ENCODE measurements at places on chromosomes 1 and 21.

GRCh38 chr1:98651116-98651632, 10.3 kb upstream of the SNX7 start:
- H3K36me3 ChIP-seq: no peaks in the 10 kb centered on the region
- no peak overlapping the region for H3K27ac ChIP-seq
- no peak overlapping the region for H3K4me3 ChIP-seq
- no peaks in the 10 kb centered on the region for H3K4me1 ChIP-seq
- H3K27me3 ChIP-seq: no peaks in the 10 kb centered on the region

DNA sequence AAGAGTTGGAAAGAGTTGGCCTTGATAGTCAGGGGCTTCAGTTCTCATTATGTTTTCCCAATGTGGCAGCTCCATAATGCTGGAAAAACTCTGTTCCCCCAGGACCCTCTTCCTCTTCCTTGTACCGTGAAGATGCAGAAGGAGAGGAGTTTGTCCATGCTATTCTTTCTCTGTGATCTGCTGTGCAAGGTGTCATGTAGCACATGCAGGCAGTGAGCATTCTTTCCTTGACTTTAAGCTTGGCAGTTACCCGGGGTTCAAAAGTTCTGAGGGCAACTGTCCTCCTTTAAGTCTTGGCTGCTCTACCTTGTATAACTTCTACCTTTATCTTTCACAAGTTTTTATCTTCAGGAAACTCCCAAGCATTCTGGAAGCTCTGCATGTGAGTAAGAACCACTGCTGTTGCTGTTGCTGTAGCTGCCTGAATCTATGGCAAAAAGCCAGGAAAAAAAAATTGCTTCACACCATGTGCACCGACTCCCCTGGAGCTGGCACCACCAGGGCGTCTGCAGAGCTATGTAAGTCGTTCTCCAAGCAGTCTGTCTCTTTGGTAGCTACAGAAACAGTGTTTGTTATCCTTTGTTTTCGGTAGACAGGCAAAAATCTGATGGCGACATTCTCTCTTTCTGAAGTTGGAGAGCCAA, 42.7 kb upstream of the SLC16A1 start:
- H3K4me1 ChIP-seq: peaks cover 56% of the 10 kb centered on the region
- H3K4me3 ChIP-seq: no peak overlapping the region
- no peaks in the 10 kb centered on the region for H3K36me3 ChIP-seq
- peak; percentile 48 for DNase-seq

- peaks cover 3% of the 10 kb centered on the region for H3K4me1 ChIP-seq
- H3K27ac ChIP-seq: no peak overlapping the region
- H3K36me3 ChIP-seq: no peaks in the 10 kb centered on the region
- H3K4me3 ChIP-seq: no peak overlapping the region
These were observed 6.6 kb upstream of the SIM2 start for GRCh38 chr21:36692114-36692834.

DNA sequence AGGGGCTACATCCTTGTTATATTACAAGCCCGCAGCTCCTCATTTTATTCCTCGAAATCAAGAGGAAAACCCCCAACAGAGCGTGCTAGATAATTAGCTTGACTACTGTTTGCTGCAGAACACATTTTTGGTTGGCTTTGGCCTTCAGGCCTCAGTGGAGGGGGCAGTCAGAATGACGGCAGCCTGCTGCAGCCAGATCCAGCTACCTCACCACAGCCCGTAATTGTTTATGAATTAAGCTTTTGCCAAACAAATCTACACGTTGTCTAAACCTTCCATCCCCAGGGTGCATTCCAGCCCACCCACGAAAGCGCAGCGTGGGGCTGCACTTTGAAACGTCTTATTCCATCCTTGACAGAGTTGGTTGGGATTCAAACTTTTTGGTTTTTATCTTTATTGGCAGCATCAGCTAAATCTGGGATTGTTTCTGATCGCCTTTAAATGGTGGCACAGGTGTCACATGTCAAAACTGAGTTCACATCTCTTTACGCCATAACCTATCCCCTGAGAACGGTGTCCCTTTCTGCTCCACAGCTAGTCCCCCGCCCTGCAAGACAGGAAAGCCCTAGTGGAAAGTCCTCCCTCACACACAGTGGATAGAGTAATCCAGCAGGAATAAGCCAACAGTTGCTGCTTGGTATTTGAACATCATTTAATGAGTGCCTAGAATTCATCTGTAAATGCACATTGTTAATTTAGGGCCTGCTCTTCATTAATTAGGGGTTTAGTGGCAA, 195.5 kb downstream of the LMO4 start:
- no peak for DNase-seq
- H3K36me3 ChIP-seq: no peaks in the 10 kb centered on the region
- no peak overlapping the region for H3K4me3 ChIP-seq
- H3K4me1 ChIP-seq: peaks cover 29% of the 10 kb centered on the region
- no peaks in the 10 kb centered on the region for H3K27me3 ChIP-seq

GRCh38 chr1:167298325-167298724, 77.6 kb downstream of the POU2F1 start:
- H3K27ac ChIP-seq: no peak overlapping the region
- no peaks in the 10 kb centered on the region for H3K27me3 ChIP-seq

- no peaks in the 10 kb centered on the region for H3K27me3 ChIP-seq
- H3K4me3 ChIP-seq: no peak within 1 kb of the TSS
These were observed at the start of gene CAPN8 for GRCh38 chr1:223665592-223666312. Gene CAPN8 (minus strand): TSS chr1:223665701. CDS start chr1:223665646, 55 bp downstream.

GRCh38 chr1:203295796-203296195, 9.5 kb upstream of the BTG2 start:
- H3K4me1 ChIP-seq: peaks cover 8% of the 10 kb centered on the region
- no peak overlapping the region for H3K4me3 ChIP-seq
- no peaks in the 10 kb centered on the region for H3K27me3 ChIP-seq
- no peak overlapping the region for H3K27ac ChIP-seq
- no peak for DNase-seq

- DNase-seq: no peak
- H3K4me3 ChIP-seq: no peak overlapping the region
- no peaks in the 10 kb centered on the region for H3K4me1 ChIP-seq
These were observed 25.0 kb downstream of the LHX8 start for GRCh38 chr1:75159154-75159553.

- H3K27me3 ChIP-seq: no peaks in the 10 kb centered on the region
- H3K27ac ChIP-seq: no peak overlapping the region
- H3K36me3 ChIP-seq: peaks cover 10% of the 10 kb centered on the region
- no peak for DNase-seq
- no peak overlapping the region for H3K4me3 ChIP-seq
These were observed 38.2 kb downstream of the CD46 start for GRCh38 chr1:207789792-207790787.

GRCh38 chr21:26117972-26118367, 52.6 kb downstream of the APP start:
- H3K4me1 ChIP-seq: peaks cover 9% of the 10 kb centered on the region
- DNase-seq: no peak
- H3K27ac ChIP-seq: no peak overlapping the region
- no peaks in the 10 kb centered on the region for H3K36me3 ChIP-seq
- H3K4me3 ChIP-seq: no peak overlapping the region
- H3K27me3 ChIP-seq: no peaks in the 10 kb centered on the region

DNA sequence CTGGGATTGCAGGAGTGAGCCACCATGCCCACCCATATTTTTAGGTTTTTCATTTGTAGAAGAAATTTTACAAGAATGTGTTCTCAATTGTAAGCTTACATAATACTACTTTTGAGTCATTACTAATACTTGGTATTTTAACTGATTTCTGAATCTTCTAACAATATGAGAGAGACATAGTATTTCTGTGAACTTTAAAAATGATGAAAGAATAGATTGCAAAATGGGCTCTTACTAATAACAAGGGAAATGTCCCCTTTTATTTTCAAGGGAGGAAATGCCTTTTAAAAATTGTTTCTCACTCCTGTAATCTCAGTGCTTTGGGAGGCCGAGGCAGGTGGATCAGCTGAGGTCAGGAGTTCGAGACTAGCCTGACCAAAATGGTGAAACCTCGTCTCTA, 5.9 kb downstream of the AGO3 start:
- H3K27ac ChIP-seq: no peak overlapping the region
- no peaks in the 10 kb centered on the region for H3K36me3 ChIP-seq
- no peaks in the 10 kb centered on the region for H3K27me3 ChIP-seq
- H3K4me1 ChIP-seq: peaks cover 35% of the 10 kb centered on the region

DNA sequence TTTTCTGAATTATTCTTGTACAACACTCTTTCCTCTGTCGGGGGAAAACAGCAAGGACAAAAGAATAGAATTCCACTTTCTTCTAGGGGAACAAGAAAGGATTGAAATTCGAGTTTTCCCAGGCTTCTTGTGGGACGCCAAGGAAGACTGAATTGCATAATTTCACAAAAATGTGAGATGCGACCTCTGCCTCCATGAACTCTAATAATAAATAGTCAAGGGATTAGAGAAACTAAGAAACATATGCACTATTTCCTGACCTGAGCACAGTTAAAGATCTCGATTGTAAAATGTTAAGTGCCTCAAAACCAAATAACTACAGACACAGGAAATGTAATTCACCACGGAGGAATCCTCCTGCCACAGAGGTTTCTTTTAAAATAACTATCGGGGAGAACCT, 117.3 kb upstream of the MARK1 start:
- H3K4me1 ChIP-seq: no peaks in the 10 kb centered on the region
- H3K27me3 ChIP-seq: no peaks in the 10 kb centered on the region
- no peak overlapping the region for H3K27ac ChIP-seq
- H3K36me3 ChIP-seq: no peaks in the 10 kb centered on the region
- no peak overlapping the region for H3K4me3 ChIP-seq

GRCh38 chr1:173020138-173020750, 30.5 kb downstream of the TNFSF18 start:
- H3K27ac ChIP-seq: no peak overlapping the region
- no peaks in the 10 kb centered on the region for H3K27me3 ChIP-seq
- no peak for DNase-seq

DNA sequence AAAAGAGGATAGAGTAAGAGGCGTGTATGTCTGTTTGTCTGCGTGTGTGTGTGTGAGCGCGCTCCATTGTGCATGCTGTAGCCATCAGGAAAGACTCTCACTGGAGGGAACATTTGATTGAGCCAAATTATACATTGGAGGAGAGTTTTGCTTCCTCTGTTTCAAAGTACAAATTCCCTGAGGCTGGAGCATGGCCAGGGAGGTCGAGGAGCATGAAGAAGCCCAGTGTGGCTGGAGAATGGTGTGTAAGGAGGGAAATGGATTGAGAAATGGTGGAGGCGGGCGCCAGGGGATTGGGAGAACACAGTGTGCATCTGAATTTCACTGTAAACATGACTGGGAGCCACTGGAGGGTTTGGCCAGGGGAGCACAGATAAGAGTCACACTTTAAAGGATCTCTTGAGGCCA, 22.1 kb upstream of the EFNA1 start:
- H3K27me3 ChIP-seq: no peaks in the 10 kb centered on the region
- no peak for DNase-seq
- H3K4me1 ChIP-seq: no peaks in the 10 kb centered on the region
- no peak overlapping the region for H3K27ac ChIP-seq

DNA sequence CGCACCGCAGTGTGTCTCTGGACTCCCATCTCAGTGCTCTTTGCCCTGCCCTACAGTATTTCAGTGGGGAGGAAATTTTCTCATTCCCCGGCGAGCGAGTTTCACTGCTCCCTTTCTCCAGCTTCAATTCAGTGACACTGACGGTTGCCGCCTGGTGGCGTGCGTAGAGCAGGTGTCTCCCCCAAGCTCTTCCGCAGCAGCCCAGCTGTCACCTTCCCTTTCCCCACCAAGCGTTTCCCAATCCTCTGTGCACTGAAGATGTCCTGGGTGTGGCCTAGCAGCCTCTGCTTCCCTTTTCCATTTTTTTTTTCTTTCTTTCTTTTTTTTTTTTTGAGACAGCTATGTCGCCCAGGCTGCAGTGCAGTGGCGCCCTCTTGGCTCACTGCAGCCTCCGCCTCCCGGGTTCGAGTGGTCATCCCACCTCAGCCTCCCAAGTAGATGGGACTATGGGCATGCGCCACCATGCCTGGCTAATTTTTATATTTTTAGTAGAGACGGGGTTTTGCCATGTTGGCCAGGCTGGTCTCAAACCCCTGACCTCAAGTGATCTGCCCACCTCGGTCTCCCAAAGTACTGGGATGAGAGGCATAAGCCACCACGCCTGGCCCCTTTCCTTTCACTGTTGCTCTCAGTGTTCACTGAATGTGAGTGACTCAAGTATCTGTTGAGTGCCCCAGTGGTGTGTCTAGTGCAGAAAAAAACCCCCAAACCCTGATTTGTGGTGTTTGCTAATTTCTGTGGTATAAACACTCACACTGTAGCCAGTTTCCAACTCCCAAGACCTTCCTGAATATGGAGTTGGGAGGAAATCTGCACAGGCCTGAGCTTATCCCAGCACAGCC, 30.1 kb downstream of the TNFRSF1B start:
- DNase-seq: no peak
- H3K27ac ChIP-seq: no peak overlapping the region
- H3K4me1 ChIP-seq: no peaks in the 10 kb centered on the region
- no peaks in the 10 kb centered on the region for H3K36me3 ChIP-seq
- no peaks in the 10 kb centered on the region for H3K27me3 ChIP-seq

- DNase-seq: no peak
- no peak overlapping the region for H3K27ac ChIP-seq
- H3K4me3 ChIP-seq: no peak overlapping the region
- no peaks in the 10 kb centered on the region for H3K36me3 ChIP-seq
- no peaks in the 10 kb centered on the region for H3K27me3 ChIP-seq
These were observed 4.4 kb downstream of the TACSTD2 start for GRCh38 chr1:58572690-58573089.

GRCh38 chr21:45102391-45102932, 28.1 kb downstream of the ADARB1 start:
- H3K27ac ChIP-seq: peak overlapping the region; percentile 41
- H3K4me3 ChIP-seq: peak overlapping the region; percentile 12
- peaks cover 50% of the 10 kb centered on the region for H3K4me1 ChIP-seq
- DNase-seq: no peak
- H3K36me3 ChIP-seq: no peaks in the 10 kb centered on the region

- H3K27me3 ChIP-seq: no peaks in the 10 kb centered on the region
- no peak for DNase-seq
- H3K4me3 ChIP-seq: no peak overlapping the region
- no peaks in the 10 kb centered on the region for H3K4me1 ChIP-seq
These were observed 40.9 kb upstream of the LRRN2 start for GRCh38 chr1:204726478-204726877.

GRCh38 chr1:45722809-45723208, 27.6 kb downstream of the IPP start:
- H3K27ac ChIP-seq: no peak overlapping the region
- H3K27me3 ChIP-seq: no peaks in the 10 kb centered on the region
- H3K4me3 ChIP-seq: no peak overlapping the region
- no peaks in the 10 kb centered on the region for H3K4me1 ChIP-seq
- no peaks in the 10 kb centered on the region for H3K36me3 ChIP-seq

- H3K27me3 ChIP-seq: no peaks in the 10 kb centered on the region
- no peak overlapping the region for H3K27ac ChIP-seq
- H3K4me3 ChIP-seq: no peak overlapping the region
- no peaks in the 10 kb centered on the region for H3K4me1 ChIP-seq
- H3K36me3 ChIP-seq: peaks cover 45% of the 10 kb centered on the region
These were observed 4.2 kb upstream of the BNIPL start for GRCh38 chr1:151032164-151032563.

- H3K4me1 ChIP-seq: peaks cover 22% of the 10 kb centered on the region
- DNase-seq: no peak
- peak overlapping the region; percentile 75 for H3K4me3 ChIP-seq
- peak overlapping the region; percentile 92 for H3K27ac ChIP-seq
- no peaks in the 10 kb centered on the region for H3K27me3 ChIP-seq
These were observed 953 bp upstream of the BRWD1 start for GRCh38 chr21:39314143-39315027.
